ENCODE measurements at places on chromosomes 5 and 9.

DNA sequence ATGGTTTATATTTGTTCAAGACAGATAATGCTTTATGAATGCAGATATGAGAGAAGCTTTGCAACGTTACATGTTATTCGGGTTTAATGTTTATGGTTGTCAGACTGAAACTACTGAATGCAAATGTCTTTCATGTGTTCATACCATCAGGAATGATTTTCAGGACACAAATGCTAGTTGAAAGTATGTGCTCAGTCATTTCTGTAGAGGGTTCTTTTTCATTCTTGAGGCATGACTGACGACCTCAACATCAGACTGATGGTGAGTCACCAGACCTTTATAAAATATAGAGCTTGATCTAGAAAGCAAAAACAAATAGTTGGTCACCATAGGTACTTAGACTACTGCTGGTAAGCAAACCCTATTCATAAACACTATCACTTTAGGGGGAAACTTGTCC is 287.3 kb upstream of the NUDT12 start:
- DNase-seq = no peak

DNA sequence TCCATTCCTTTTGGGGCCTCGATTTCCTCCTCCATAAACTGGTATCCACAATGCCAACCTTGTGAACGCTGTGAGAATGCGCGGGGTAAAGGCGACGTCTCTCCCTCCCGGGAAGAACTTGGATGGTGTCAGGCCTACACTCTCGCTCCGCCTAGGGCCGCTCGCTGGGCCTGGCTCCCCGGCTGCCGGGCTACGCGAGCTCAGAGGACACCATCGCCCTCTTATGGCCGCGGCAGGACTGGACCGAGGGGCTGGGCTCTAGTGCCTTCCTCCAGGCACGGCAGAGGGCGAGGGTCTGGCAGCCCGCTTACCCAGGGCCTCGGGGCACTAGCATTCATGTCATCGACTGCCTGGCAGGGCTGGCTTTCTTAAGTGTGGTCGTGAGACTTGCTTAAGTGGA is 1.3 kb upstream of the EXOSC2 start:
- no peak for DNase-seq

DNA sequence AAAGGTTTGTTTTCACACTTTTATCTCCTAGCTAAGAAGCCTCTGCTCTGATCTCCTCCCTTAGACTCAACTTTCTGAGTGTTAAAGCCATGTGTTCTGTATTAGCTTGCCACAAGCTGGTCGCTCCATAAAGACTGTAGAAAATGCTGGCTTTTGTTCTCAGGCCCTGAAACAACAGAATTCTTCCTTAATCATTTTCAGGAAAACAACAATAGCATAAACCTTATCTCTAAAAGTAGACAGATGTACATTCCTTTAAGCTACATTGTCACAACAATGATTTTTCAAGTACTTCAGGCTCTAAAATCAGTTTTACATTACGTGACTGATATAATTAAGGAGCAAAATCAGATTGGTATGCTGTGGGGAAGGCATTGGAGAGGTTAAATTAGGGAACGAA is 41.9 kb downstream of the VCAN start:
- no peak for DNase-seq

DNA sequence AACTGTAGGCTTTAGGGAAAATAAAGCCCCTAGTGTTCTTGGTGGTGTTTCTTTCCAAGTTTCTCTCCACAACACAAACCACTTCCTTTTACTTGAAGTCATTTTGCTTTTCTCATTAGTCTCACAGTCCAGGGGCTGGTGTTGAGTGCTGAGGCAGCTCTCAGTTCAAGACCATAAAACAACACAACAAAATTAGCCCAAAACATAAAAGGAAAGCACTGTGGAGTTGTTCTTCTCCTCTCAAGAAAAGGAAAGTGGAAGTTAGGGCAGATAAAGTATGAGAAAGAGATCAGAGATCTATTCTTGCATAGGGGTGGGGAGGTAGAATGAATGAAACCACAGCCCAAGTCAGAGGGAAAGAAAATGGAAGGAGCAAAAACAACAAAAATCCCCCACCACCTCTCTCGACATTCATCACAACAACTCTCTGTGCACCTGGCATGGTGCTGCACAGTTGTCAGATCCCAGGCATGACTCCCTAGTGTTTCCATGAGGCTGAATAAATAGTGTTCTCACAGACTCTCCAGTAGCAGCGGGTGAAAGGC is 569.9 kb downstream of the RAB3C start:
- DNase-seq = no peak

- no peak for DNase-seq
Observed at GRCh38 chr9:7601739-7602138, 197.8 kb downstream of the DMAC1 start.

- DNase-seq = no peak
Observed at GRCh38 chr5:157598350-157598936, 22.9 kb upstream of the ADAM19 start.

DNA sequence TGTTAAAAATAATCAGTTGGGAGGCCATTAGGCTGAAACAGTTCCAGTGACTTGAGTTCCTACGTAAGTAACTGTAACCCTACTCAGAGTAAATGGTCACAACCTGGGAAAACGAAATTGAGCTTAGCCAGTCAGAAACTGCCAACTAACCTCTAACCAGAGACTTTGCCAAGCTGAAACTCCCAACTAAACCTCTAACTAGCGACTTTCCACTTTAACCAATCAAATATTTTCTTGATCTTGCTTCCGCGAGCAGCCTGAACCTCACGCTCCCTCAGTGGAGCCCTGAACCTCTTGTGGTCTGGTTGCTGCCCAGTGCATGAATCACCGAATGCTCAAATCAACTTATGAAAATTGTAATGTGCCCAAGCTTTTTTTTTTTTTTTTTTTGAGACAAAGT is 156.2 kb downstream of the MED10 start:
- no peak for DNase-seq

GRCh38 chr5:115389799-115390382 is 93.4 kb upstream of the CCDC112 start:
- no peak for DNase-seq

DNA sequence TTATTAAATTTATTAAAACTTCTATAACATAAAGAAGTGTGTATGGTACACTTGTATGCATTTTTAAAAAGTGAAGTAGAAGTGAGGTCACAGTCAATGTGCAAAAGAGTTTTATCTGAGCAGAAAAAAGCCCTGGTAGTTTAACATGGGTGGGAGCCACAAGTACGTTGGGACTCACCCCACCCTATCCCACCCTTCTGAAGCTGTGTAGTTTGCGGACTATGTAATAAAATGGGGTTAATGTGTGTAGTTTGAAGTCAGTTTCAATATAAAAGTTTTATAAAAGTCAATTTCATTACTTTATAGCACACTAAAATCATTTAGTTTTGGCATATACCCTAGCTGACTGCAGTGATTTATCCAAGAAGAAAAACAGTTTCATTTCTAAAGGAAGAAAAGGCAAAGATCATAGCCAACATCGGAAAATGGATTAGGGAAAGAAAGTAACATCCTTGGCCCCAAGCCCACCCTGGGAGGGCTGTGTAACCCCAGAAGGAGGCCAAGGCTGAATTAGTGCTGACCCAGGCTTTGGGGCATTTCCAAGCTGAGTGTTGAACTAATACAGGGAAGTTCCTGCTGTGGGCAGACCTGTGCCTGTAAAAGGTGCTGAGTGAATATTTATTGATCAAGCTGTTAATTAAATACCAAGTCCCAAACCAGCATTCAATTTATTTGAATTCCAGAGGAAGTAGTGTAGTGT is 398.6 kb upstream of the ADAMTSL1 start:
- DNase-seq = no peak

- no peak for DNase-seq
Observed at GRCh38 chr5:145341842-145342241, 493.3 kb downstream of the PRELID2 start.

DNA sequence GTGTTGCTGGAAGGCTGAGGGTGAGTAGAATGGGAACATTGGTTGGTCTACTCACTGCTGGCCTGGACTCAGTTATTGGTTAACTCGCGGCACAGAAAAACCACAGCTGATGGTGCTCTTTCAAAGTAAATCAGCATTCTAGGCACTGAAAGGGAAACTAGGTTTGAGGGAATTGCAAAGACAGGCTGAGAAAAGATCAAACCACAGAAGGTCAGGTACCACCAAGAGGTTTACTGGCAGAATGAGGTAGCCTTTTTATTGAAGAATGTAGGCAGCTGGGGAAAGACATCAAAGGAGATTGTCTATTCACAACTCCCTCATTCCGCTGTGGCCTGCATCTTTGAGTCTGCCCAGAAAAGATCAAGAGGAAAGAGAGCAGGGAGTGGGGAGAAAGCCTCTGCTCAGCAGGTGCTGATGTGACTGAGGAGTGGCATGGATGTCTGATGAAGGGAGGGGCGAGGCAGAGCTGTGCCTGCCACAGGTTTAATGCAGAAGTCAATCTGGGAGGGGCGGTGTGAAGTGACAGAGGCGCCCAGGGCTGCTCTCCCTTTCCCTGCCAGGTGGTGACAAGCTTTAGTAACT is 255.5 kb downstream of the MAN2A1 start:
- no peak for DNase-seq

GRCh38 chr9:94945197-94946144 is 219.0 kb downstream of the AOPEP start:
- no peak for DNase-seq

GRCh38 chr9:115717711-115718173 is 435.8 kb upstream of the PAPPA start:
- no peak for DNase-seq

GRCh38 chr9:34430843-34431437 is 27.4 kb downstream of the FAM219A start:
- DNase-seq = no peak

- no peak for DNase-seq
Observed at GRCh38 chr5:43370352-43370751, 41.8 kb downstream of the CCL28 start.

DNA sequence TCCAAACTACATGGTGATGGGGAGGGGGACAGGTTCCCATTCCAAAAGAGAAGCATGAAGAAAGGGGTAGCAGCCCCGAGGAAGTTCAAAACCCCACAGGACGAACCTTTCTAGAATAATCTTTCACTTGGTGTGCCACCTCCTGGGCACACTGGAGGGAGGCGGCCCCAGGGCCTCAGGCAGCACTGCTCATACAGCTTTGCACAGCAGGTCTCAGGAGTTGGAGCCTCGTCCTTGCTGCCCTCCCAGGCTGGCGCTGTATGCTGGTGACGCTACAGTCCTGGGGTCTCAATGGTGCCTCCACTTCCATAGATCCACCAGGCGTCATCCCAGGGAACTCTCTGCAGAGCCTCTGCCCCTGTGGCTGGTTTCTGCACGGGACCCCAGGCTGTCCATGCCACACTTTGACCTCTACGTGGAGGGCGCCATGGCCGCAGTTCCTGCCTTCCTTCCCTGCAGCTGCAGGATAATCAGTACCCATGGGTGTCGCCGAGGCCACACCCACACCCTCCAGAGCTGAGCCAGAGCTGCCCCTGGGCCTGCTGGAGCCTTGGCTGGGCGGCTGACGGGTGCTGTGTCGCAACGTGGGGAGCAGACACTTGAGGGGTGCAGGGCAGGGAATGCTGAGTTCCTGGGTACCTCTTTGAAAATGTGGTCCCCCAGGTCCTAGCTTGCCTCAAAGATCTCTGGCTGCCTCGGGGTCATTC is 95.3 kb downstream of the COL5A1 start:
- no peak for DNase-seq

- no peak for DNase-seq
Observed at GRCh38 chr5:106408141-106408540, 1262.6 kb downstream of the EFNA5 start.

DNA sequence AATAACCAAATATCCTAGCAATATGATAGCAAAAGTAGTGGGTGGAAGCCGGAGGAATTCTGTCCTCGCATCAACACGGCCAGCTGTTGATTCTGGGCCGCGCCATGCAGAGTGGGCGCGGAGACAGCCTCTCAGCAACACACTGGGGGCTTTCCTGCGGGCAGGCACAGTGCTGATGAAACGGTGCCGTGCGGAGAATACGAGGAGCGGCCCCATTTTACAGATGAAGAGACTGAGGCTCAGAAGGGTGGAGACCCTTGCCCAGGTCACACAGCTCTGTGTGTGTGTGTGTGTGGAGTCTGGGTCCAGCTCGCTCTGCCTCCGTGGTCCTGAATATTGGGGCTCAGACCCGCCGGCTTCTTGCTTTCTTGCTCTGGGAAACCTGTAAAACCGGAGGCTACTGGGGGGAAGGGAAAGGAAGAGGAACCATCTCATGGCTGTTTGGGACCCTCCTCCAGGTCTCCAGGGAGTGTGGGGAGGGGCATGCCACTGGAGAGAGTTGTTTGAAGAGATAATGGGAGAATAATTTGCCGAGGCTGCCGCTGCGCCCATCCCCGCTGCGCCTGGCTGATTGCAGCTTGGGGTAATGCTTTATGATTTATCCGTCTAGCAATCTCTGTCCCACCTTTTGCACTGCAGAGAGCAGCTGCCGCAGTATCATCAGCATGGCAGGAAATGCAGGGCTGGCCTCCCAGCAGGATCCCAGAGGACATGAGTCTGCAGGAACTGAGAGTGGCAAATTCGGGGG is 36.6 kb downstream of the NCS1 start:
- no peak for DNase-seq

GRCh38 chr5:110027527-110028322 is 338.0 kb downstream of the MAN2A1 start:
- no peak for DNase-seq

DNA sequence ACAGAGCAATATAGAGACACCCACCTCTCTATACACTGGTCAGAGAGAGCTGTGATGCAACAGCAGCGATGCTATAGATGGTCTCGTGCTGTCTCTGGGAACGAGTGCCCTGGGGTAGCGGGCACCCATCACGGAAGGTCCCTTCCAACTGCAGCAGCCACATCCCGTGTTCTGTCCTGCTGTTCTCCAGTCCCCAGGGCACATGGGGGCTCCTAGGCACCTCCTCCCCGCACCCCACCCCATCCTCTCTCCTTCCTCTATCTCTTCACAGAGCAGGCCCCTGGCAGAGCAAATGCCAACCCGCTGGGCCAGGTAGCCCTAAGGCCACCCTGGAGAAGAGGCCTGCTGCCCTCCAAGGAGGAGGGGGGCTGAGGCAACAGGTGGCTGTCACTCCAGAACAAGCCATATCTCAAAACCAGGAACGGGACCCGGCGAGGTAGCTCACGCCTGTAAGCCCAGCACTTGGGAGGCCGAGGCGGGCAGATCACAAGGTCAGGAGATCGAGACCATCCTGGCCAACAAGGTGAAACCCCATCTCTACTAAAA is 8.2 kb downstream of the FIBCD1 start:
- DNase-seq = no peak

DNA sequence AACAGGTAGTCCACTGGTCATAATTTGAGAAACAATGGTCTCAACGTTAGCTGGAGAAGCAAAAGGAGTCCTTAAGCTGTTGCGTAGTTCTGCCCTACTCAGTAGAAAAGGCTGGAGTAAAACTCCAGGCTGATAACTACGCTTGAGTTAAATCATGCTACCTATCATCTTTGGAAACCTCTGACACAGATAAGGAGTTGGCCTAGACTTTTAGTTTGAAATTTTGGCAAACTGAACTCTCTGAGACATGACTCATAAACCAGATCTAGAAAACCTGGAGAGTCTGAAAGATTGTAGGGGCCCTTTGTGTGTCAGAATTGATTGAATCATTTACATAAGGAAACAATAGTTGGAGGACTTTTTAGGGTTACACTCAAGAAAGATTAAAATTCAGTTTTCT is 26.3 kb downstream of the NMUR2 start:
- DNase-seq = no peak

All from activated CD4-positive, alpha-beta T cell treated with anti-CD3 and anti-CD28 coated beads for 4 hours (primary cell).